ENCODE measurements at places on chromosomes 3 and 15. TPM values are rescaled to one million over a fixed set of nuclear protein-coding genes. Genes with fewer than 3 reads are reported as not detected.

- DNase-seq, result peak; percentile 31
Measured at GRCh38 chr15:38320181-38320580, 67.5 kb downstream of the SPRED1 start.

GRCh38 chr15:31347067-31347975 lies 20.7 kb downstream of the KLF13 start:
- DNase-seq, result no peak

The ANKUB1 gene
- polyA plus RNA-seq, result not detected

DNA sequence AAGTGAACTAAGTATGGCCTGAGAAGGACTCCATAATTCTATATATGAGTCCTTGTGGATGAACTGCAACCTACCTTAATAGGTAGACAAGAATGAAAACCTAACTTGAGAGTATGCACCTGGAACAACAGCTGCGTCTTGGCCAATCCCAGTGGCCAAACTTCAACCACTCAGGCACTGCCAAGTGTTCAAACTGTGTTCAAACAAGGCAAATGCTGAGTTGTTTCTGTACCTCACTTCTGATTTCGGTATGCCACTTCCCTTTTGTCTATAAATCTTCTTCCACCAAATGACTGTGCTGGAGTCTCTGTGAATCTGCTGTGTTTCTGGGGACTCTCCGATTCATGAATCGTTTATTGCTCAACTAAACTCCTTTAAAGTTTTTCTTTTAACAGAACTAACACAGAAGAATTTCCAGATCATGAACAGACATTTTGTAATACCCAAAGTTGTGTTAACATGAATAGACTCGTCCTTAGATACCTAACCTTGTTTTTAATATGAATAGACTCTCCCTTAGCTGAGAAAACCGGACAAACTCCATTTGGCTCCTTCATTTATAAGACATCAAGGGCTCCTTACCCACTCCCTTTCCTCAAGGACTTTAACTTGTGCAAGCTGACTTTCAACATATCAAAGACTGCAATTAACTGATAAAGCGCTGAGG lies 4.1 kb downstream of the ZNF717 start:
- DNase-seq, result no peak

DNA sequence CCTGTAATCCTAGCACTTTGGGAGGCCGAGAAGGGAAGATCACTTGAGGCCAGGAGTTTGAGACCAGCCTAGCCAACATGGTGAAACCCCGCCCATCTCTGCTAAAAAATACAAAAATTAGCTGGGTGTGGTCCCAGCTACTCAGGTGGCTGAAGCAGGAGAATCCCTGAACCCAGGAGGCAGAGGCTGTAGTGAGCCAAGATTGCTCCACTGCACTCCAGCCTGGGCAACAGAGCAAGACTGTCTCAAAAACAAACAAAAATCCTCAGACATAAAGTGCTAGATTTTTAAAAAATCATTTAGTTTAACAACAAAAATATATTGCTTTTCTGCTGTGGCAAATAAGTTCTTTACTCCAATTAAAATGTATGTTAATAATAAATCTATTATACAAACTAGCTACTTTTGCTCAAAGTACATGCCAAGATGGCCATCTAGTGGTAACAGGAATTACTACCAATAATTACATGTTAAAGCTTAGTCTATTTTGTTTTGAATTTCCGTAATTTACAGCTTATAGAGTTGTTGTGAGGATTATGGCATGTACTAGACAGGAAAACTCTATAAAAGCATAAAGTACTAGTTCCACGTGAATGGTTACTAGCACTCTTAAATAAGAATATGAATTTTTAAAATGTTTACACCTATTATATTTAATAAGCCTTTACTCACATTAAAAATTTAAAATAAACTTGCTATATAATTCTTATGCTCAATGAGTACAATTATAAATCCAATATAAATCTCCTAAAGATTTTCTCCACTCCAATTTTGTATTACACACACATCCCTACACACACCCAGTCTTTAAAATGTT lies 39.0 kb downstream of the GABPB1 start:
- DNase-seq, result peak; percentile 71

DNA sequence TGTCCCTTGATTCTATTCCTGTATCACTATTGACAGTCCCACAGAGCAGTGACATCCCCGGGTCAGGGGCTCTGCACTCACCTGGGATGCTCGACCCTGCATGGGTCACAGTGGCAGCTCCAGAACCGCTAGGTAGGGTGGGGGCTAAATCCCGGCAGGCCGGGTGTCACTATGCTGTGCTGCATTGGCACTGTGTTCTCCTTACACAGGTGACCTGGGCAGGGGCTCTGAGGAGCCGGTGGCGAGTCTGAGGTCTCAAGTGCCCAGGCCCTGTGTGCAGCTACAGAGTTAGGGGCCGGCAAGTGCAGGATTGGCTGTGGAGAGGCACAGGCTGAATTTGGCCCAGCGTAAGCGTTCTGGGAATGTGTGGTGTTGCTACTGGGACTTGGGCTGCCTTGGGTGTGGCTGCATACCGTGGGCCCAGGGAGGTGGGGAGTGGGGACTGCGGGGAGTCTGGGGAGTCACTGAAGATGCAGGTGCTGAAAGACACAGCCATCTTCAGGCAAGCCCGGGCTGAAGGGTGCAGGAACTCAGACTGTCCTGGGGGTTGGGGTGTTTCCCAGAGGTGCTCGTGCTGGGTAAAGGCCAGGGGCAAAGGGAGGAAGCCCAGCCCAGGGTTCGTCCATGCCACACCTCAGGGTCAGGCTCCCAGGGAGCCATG lies 102.6 kb upstream of the PRR20G start:
- DNase-seq, result no peak

- no peak for DNase-seq
Measured at GRCh38 chr3:180836766-180837165, 75.7 kb upstream of the FXR1 start.

The PLSCR2 gene
- polyA plus RNA-seq, result not detected

DNA sequence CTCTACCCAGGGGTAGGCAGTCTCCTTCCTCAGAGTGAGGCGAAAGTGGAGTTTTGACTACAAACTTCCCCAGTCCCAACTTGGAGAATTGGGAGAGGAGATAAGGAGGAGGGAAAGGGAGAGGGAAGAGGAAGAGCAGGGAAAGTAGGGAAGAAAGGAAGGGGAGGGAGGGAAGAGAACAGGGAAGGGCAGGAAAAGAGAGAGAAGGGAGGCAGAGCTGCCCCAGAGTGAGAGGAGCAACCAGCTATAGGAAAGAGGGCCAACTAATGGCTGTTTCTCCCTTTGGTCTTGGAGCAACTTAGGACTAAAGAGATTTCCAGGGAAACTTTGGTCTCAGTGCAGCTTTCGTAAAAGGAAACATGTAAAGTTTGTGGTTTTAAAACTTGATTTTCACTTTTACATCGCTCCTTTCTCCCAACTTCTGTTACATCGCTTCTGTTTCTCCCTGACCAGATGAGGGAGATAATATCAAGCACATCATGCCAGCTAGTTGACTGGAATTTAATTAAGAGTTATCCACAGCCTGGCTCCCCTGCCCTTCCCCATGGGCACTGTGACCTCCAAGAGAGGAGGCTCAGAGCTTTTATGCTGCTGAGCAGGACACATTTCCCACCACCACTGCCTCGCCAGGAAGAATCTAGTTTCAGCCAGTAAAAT lies 1.4 kb downstream of the CA12 start:
- peak; percentile 47 for DNase-seq

DNA sequence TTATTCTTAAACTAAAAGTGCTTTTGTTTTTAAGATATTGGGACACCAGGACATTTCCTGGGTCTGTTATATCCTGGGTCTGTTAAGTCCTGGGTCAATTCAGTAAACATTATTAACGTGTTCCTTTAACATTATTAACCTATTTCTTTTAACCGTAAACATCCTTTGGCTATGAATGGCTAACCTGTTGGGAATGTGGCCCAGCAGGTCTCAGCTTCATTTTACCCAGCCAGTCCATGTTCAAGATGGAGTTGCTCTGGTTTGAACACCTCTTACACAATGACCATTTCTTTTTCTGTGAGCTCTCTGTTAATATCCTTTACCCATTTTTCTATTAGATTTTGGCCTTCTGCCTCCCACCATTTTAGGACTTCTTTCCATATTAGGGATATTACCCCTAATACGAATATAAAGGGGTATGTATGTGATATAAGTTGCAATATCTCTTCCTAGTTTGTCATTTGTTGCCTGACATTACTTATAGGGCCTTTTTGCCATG lies 88.9 kb upstream of the NEDD4 start:
- DNase-seq, result no peak

DNA sequence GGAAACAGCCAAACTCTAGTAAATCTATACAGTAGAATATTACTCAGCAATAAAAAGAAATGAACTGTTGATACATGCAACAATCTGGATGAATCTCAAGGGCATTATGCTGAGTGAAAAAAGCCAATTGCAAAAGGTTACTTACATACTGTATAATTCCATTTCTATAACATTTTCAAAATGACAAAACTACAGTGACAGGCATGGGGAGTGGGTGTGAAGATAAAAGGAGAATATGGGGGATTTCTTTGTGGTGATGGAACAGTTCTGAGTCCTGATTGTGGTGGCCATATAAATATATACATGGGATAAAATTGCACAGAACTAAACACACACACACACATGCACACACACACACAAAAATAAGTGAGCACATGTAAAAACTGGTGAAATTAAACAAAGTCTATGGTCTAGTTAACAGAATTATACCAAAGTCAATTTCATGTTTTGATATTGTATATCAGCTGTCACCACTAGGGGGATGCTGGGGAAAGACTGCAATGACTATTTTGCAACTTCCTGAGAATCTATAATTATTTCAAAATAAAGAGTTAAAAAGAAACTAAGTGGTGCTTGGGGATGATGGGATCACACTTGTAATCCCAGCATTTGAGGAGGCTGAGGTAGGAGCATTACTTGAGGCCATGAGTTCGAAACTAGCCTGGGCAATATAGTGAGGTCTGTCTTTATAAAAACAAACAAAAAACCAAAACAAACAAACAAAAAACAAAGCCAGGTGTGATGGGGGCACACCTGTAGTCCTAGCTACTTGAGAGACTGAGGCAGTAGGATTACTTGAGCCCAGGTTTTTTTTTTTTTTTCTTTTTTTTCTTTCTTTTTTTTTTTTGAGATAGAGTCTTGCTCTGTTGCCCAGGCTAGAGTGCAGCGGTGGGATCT lies 66.0 kb downstream of the SPTSSB start:
- peak; percentile 56 for DNase-seq

- DNase-seq, result peak; percentile 71
Measured at GRCh38 chr3:168162172-168162571, 66.4 kb upstream of the GOLIM4 start.

DNA sequence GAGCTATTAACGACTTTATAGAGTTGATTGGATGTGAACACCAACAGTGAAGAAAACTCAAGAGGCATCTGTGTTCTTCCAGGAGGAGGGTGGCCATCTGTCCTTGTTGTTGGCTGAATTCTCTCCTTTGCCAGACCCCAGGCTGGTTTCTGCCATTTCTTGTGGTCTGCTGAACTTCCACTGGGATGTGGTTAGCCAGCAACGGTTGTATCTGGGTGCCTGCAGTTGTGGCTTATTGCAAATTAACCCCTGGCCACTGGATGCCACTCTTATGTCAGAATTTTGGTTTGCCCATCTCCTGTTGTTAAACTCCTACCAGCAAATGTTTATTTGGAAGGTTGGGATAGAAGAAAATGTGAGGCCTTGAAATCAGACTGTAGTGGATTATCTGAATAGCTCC lies 163.6 kb upstream of the TBC1D5 start:
- DNase-seq, result no peak

The AGBL1 gene
- not detected for polyA plus RNA-seq

DNA sequence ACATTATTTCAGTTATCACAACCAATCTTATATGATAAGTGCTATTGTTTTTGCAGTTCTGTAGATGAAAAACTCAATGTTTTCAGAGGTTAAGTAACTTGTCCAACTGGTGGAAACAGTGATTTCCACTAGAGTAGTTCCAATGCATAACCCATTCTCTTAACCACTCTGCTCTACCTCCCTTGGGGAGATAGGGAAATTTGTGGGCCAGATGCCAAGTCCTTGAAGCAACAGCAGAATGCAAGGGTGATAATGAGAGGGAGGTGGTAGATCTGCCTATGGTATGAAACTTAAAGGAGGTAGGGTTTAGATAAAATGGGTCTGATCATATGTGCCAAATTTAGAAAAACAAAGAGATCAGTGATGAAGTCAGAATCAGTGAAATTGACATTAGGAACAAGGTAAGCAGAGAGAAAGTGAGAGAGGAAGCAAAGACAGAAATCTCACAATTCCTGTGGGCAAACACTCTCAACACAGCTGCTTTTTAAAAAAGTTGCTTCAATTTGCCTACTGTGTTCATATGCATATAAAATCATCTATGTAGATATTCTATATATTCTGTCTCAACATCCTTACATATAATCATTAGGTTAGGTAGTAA lies 50.5 kb upstream of the UBP1 start:
- no peak for DNase-seq

- no peak for DNase-seq
Measured at GRCh38 chr15:77981281-77982126, 96.0 kb downstream of the TBC1D2B start.

DNA sequence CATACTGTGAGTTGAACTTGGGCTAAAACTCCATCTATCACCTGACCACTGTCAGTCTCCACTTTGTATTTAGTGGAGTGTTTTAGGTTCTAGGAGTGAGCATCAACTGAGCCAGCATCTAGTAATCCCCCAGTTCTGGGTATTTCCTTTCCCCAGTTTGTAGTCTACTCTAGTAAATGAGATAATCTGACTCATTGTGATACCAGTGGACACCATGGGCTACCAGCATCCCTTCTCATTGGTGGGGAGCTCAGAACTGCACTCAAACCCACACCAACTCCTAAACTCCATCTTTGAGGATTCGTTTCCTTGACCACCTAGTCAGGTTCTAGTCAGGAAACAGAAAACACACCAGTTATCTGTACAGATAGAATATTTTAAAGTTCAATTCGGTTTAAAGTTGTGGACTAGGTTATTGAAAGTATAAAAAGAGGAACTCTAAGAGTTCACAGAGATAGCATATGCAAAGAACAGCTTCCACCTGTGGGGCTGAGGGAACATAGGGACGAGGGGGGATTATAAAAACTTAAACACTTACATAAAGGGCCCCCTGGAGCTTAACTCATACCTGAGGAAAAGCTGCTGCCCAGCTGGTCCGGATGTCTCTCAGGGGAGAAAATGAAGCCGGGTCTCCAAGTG lies 36.0 kb downstream of the LEO1 start:
- DNase-seq, result no peak

The POLQ gene
- 1.0 TPM for polyA plus RNA-seq

The GHSR gene
- not detected for polyA plus RNA-seq

DNA sequence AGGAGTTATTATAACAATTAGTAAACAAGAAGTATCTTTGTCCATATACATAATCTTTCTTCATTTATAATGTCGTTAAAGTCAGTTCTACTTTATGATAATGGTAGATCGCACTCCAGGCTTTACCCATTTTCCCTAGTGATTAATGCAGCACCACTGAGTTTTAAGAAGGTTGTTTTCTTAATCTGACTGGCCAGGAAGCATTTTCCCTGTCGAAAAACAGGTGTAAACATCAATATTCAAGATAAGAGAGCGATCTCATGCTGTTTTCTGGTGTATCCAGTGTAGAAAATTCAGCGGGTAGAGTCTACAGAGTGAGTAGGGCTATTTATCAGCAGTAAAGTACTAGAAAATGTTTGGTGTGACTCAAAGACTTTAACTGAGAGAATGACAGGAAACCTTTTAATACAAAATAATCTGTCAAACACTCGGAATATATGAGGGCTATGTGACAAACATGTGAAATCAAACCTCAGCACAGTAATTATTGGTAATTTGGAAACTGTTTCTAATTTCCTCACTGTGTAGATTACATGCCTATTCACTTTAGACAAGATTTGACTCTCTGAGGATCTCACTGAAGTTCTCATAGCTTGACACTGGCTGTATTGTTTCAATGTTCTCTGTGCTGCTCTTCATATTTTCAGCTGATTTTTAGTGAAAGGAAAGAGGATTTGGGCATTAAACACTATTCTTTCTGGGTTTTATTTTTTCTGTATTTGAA lies 1013.2 kb downstream of the VGLL3 start:
- no peak for DNase-seq
